ENCODE measurements at places on chromosomes 5 and 9. TPM values are rescaled to one million over a fixed set of nuclear protein-coding genes. Genes with fewer than 3 reads are reported as not detected.

The CDX1 gene
- total RNA-seq = not detected

The SYNPO gene
- total RNA-seq = 33.4 TPM

The FAM221B gene
- total RNA-seq = not detected

The SH3GL2 gene
- 0.56 TPM for total RNA-seq

The RANBP3L gene
- 0.50 TPM for total RNA-seq

The POLK gene
- total RNA-seq = 32.2 TPM

The IFNK gene
- total RNA-seq = not detected

The FBXO10 gene
- total RNA-seq = 7.3 TPM

The SLC6A7 gene
- not detected for total RNA-seq

The LURAP1L gene
- 7.6 TPM for total RNA-seq

DNA sequence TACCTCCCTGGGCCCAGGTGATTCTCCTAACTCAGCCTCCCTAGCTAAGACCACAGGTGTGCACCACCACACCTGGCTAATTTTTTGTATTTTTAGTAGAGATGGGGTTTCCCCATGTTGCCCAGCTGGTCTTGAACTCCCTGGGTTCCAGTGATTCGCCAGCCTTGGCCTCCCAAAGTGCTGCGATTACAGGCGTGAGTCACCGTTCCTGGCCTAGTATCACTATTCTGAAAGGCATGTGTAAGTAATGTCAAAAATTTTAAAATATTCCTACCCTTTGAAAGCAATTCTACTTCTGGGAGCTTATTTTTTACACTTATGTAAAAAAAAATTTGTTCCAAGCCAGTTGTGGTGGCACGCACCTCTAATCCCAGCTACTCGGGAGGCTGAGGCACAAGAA, 27.1 kb upstream of the TLE1 start:
- no peak for DNase-seq

DNA sequence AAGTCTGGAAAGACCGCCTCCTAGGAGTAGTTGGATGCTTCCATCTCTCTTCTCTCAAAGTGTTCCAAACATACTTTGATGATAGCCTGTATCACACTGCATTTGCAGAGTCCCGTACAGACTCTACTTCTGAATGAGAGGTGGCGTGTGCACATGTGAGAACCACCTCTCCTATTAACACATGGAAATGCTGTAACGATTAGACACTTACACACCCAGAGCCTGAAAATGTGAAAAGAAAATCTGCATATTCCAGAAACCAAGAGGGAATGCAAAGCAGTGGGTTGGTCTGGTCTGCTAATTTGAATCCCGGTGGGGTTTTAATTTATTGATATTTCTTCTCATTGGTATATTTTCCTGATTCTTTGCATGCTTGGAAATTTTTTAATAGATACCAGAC, 10.5 kb downstream of the UGCG start:
- DNase-seq = no peak

GRCh38 chr9:71642056-71642455, 126.3 kb downstream of the CEMIP2 start:
- no peak for DNase-seq

DNA sequence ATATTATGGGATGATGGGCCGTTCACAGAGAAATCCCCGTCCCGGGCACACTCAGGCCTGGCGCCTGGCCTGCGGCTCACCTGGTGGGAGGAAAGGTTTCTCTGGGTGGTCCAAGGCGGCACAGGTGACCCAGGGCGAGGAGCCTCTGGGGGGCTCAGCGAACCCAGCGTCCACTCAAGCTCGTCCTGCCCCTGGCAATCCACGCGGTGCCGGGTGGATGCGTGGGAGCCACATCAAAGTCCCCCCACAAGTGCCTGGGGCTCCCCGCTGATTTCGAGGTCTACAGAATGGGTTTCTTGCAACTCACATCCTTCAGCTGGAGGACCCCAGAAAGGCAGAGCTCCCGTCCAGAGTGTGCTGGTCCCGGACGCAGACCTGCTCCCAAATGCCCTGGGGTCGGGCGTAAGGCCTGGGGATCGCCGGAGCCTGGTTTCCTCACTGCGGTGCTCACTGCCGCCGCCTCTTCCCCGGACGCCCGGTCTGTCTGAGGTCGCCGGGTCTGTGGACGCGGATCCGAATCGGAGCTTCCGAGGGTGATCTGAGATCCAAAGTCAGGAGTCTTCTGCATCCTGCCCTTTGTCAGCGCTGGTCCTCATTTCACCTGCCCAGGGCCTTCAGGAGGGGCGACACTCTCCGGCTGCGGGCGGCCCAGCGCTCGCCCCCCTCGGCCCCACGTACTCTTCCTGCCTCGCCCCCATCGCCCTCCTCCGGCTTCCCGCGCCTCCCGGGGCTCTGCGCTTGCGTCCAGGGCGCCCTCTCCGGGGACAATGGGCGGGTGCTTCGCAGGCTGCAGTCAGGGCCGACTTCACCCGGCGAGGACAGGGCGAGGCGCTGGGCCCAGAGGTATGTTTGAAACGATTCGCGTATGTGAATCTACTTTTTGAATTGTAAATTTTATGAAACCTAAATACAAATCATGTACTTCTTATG, 20.0 kb upstream of the RUFY1 start:
- no peak for DNase-seq

DNA sequence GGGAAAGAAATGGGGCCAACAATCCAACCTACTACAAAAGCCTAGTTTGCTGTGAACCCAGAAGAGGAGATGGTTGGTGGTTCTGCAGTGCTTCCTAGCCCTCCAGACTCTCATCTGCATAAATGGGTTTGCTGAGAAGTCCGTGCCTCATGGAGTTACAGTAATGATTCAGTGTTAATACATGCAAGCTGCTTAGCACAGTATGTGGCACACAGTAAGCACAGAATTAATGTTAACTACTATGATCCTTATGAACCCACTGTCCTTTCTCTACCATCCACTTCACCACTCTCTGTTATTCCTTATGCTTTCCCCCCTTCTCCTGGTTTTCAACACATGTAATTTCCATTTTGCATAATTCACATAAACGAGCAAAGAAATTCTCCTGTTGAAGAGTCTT, 100.0 kb downstream of the ACTBL2 start:
- DNase-seq = no peak

DNA sequence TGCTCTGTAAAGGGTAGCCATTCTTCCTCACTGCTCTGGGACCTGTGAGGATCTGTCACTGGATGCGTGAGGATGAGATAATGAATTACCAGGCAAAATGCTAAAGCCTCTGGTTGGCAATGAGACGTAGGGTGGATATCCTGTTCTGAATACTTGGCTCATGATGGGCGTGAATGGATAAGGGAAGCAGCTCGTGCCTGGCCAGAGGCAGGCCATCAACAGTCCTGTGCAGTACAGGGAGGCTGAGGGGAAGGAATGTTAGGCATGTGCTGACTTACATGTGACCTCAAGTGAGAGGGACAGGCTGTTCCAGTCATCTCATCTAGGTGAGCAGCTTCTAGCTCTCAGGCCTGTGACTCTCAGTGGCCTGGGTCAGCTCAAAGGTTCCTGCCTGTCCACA, 172.8 kb downstream of the CARTPT start:
- DNase-seq = no peak

DNA sequence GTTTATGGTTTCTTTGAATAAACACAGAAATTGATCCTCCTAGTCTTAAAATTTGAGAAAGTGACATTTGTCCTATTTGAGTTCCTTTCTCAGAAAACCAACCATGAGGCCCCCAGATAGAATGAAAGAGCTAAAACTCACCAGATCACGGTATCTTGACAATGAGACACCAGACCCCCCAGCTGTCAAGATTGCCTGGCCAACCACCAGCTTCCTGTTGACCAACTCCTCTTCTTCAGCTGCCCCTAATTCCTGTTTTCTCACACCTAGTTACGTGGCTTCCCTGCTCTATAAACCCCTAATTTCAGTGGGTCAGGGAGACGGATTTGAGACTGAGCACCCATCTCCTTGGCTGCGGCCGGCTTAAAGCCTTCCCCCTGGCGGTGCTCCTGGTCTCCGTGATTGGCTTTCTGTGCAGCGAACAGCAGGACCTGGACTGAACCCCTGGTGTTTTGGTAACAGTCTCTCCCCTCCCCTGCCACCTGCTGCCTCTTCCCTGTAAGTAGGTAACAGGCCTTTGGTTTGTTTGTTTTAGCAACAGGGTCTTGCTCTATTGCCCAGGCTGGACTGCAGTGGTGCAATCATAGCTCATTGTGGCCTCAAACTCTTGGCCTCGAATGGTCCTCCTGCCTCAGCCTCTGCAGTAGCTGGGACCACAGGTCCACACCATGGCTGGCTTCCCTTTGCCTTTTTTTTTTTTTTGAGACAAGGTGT, 4.8 kb upstream of the ENTPD2 start:
- no peak for DNase-seq

DNA sequence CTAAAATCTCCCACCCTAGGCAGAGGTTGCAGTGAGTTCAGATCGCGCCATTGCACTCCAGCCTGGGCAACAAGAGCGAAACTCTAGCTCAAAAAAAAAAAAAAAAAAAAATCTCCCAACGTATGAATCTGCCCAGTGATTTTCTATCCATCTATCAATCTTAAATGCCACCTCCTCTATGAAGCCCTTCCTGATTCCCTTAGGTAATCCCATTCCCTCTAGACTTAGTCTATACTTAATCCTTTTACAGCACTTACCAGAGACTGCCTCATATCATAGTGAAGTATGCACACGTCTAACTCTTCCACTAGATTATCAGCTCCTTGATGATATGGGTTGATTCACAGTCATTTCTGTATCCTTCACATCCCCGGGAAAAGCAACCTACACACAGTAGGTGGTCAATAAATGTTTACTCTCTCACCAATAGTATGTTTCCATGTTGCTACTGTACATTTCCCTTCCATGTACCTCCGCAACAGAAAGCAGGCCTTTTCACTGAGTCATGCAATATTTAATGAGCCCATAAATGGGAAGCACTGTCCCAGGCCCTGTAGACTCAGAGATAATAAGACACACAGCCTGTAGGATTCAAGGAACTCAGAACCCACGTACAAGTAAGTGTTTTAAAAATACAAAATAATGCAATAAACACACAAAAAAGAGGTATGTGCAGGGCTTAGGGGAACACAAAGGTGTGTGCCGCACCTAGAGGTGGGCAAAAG, 1.2 kb downstream of the DROSHA start:
- DNase-seq = no peak

DNA sequence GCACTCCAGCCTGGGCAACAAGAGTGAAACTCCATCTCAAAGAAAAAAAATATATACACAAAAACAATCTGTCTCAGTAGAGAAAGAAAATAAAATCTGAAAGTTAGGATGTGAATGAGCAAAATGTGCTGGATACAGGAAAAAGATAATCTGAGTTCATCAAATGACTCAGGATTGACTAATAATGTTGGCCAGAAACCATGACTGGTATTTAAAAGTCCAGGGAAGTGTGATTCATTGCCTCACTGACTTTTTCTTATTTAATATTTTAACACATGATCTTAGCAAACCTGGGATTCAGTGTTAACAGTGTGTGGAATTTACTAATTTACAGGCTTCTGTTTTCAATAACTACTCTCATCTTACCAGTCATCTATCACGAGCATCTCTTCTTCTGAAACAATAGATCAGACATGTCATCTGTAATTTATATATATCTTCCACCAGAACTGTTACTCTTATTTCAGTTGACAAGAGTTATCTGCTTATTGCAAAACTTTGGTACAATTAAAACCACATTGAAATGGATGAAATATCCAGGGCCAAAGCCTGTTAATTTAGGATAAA, 256.7 kb downstream of the CDH12 start:
- no peak for DNase-seq

- no peak for DNase-seq
Observed at GRCh38 chr9:127380479-127380878, 16.5 kb upstream of the SLC2A8 start.

GRCh38 chr5:117149312-117149711, 574.7 kb upstream of the SEMA6A start:
- no peak for DNase-seq

DNA sequence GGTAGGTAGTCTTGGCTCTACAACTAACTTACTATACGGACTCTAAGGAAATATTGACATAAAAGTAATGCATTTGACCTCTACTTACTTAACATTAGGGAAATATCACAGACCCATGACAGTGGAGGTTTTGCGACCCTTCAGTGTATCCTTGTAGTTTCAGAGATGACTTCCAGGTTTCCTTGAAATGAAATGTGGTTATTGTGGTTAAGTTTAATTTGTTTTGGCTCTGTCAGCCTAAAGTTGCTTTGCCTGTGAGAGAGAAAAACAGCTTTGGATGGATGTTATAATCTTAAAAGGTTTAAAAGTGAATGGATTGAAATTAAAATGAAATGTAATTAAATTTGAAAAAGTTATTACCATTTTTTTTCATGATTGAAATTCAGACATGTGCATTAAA, 42.9 kb downstream of the LRRTM2 start:
- DNase-seq = no peak

DNA sequence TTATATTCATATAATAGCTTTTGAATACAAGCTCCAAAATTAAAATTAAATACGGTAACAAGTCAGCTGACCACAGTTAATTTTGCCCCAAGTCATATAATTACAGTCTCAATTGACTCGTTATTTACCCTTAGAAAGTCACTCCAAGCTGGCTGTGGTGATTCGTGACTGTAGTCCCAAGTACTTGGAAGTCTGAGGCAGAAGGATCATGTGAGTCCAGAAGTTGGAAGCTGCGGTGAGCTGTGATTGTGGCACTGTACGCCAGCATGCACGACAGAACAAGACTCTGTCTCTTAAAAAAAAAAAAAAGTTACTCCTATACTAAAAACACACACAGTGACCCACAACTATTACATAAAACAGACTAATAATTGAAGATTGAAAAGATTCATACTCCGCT, 31.6 kb upstream of the DTWD2 start:
- DNase-seq = no peak

- no peak for DNase-seq
Observed at GRCh38 chr9:132828201-132828770, 49.8 kb downstream of the AK8 start.

DNA sequence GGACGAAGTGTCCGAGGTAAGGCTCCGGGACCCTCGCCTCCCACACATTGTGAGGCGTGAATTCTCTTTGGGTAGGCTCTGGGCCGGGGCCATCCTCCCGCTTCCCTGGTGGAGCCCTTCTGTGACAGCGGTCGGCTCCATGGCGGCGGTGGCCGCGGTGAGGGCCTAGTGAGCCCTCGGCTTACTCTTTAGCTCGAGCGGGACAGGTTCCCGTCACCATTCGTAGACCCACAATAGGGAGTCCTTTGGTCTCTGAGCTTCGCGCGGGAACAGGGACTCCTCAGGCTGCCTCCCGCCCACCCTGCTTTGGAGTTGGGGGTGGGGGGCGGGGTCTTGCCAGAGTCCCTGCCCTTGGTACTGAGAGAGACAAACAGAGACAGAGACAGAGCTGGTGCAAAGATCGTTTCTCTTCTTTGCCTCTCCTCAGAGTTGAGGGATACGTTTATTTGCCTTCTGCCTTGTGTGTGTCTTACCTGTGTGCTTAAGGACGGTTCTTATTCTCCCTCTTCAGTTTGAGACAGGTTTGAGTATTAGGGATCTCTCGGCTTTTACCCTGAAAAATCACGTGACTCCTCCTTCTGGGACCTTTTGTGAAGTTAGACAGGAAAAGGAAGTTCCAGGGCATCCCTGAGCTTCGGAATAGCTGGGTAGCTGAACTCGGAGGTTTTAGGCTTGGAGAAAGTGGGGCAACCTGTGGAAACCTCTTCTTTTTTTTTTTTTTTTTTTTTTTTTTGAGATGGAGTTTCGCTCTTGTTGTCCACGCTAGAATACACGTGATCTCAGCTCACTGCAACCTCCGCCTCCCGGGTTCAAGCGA, 833 bp downstream of the ANKHD1 start:
- DNase-seq = no peak

All from omental fat pad (tissue), 4 donors.